Coronary artery (tissue), 2 donors: ENCODE measurements at places on chromosomes 11 and 22.

DNA sequence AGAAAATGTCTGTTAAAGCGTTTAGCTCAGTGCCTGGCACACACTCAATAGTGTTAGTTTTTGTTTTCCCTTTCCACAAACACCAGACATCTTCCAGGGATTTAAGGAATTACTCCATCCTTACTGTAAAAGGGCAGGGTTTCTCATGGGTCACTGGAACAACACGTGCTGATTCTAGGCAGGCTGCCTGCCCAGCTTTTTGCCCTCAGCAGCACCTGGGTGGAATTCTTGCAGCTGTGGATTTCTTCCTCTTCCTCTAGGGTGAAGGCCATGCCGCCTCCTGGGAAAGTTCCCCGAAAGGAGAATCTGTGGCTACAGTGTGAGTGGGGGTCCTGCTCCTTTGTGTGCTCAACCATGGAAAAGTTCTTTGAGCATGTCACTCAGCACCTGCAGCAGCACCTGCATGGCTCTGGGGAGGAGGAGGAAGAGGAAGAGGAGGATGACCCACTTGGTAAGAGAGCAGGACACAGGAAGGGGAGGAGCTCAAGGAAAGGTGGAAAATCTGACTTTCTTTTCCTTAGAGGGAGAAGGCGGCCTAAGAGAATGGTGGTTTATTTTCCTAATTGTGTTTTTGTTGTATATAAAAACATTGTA, 5.4 kb downstream of the HINFP start:
- DNase-seq, result no peak

GRCh38 chr11:119341222-119342022, 739 bp upstream of the C1QTNF5 start:
- DNase-seq, result peak; percentile 71

DNA sequence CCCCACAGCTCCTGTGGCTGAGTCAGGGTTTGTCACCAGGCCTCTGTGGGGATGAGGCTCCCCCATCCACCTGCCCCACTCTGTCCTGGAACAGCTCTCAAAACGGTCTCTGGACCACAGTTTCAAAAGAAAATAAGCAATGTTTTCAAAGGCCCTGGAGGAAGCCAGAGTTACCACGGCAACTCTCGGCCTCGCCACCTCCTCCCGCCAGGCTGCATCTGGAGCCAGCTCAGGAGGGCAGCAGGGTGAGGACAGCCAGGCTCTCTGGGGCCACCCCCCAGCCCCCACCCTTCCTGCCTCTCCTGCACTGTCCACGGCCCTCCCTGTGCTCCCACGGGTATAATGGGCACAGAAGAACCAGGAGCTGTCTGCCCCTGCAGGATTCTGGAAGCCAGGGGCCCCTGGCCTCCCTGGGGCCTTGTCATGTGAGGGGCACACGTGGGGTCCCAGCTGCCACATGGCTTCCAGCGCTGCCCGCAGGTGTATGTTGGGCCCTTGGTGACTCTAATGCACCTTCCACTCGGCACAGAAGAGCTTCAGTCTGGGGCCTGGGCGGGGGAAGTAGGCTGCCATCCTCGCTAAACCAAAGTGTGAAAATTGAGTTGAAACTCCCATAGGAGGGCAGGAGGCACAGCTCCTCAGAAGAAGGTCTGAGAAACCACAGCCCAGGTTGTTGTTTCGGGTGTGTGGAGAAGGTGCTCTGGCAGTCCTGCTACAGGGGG, 10.3 kb downstream of the CD81 start:
- DNase-seq, result no peak

GRCh38 chr11:87466223-87466622, 428.5 kb downstream of the TMEM135 start:
- no peak for DNase-seq

- no peak for DNase-seq
Observed at GRCh38 chr11:69696749-69697468, 6.9 kb downstream of the FGF19 start.

DNA sequence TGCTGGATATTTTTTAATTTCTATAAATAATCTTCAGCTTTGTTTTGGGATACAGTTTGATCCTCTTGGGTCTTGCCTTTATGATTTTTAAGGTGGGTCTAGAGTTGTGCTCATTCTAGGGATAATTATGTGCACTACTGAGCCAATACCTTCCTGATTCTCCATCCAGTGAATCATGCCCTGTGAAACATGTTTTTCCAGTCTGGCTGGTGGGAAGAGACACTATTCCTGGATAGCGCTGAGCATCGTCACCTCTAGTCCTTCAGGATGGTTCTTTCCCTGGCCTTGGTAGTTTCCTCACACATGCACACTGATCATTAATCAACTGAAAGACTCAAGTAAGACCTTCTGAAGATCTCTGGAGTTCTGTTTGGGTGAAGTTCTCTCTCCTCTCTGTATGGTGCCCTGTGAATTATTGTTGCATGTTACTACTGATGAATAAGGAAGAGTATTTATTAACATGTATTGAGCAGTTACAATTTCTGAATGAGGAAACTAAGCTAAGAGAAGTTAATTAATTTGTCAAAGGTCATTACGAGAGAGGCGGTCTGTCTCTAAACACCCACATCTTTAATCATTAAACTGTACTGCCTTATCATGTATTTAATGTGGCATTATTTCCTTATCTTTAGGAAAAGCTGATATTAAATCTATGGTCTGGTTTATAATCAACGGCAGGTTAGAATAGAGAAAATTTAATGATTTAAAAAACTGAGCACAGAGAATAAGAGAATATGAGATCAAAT, 39.1 kb upstream of the LIPT2 start:
- DNase-seq, result no peak

DNA sequence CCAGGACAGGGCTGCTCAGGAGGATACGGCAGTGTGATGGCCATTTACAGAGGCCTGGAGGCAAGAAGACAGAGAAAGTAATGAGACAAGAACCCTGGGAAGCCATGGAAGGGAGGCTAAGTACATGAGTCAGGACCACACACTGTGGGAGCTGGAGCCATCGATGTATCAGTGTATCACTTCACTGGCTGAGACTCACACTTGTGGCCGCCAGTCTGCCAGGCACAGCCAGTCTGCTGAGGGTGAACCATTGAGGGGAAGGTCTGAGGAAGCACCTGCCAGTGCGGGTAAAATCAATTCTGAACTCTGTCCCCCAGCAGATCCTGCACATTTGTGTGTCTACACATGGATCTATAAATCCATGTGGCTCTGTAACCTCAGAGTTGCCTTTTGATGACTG, 195.6 kb downstream of the GRIK4 start:
- no peak for DNase-seq

GRCh38 chr11:76628408-76628947, 42.1 kb downstream of the LRRC32 start:
- no peak for DNase-seq

DNA sequence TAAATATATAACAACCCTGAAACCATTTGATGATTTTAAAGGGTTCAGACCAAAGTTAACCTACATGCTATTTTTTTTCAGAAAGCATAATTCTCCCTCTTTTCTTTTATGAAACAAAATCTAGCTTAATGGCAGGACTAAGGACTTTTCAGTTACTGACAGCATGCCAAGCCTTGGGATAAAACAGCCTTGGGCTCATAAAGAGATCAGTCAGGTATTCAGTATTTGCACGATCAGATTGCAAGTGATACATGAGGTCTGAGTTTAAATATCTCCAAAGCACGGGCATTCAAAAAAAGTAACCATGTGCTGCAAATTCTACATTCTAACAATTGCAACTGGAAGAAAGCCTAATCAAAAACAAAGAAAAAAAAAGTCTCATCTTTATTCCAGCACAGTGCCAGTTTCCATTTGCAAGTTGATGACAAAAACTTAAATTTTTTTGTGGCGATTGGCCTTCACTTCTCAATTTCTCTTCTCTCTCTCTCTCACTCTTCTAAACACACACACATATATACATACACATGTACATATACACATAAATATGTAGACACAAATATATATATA, 60.1 kb downstream of the CTSC start:
- DNase-seq, result no peak

- DNase-seq, result no peak
Observed at GRCh38 chr22:16563555-16564520, 28.8 kb downstream of the CCT8L2 start.

DNA sequence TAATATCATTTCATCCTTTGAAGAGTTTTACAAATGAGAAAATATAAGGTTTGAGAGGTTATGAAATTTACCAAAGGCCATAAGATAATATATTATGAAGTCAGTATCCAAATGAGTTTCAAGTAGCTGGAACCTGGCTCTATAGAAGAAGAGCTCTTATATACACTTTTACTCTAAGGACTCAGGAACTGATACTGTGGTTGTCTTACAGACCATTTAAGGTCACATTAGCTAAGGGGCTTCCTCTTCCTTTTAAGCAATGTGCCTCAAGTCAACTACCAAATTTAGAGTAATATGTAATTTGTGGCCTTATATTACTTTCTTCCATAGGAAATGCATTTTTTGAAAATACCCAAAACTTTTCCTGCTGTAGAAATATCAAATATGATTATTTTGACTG, 369.3 kb downstream of the DLG2 start:
- DNase-seq, result no peak

DNA sequence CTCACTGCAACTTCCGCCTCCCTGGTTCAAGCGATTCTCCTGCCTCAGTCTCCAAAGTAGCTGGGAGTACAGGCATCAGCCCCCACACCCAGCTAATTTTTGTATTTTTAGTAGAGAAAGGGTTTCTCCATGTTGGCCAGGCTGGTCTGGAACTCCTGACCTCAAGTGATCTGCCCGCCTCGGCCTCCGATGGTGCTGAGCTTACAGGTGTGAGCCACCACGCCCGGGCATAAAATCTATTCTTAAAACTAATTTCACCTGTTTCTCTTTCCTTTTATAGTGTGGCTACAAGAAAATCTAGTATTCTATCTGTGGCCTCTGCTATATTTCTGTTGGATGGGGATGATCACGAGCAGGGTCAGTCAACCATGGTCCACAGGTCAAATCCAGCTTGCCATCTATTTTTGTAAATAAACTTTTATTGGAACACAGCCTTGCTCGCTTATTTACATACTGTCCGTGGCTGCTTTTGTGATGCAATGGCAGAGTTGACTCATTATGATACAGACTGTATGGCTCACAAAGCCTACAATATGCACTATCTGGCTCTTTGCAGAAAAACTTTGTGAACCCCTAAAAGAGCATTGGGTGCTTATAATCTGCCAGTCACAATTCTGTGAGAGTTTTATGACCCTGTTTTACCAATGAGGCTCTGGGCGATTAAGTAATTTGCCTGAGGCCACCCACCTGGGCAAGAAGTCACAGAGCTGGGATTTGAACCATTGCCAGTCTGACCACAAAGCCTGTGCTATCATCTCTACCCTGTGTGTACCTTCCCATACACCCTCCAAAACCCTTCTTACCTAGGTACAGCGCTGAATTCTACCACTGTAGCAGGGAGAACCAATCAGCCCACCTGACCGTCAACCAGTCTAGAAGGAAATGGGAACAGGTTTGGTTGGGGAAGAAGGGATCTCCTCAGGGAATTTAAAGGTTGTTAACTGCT, 28.3 kb downstream of the SLC1A2 start:
- DNase-seq, result no peak

DNA sequence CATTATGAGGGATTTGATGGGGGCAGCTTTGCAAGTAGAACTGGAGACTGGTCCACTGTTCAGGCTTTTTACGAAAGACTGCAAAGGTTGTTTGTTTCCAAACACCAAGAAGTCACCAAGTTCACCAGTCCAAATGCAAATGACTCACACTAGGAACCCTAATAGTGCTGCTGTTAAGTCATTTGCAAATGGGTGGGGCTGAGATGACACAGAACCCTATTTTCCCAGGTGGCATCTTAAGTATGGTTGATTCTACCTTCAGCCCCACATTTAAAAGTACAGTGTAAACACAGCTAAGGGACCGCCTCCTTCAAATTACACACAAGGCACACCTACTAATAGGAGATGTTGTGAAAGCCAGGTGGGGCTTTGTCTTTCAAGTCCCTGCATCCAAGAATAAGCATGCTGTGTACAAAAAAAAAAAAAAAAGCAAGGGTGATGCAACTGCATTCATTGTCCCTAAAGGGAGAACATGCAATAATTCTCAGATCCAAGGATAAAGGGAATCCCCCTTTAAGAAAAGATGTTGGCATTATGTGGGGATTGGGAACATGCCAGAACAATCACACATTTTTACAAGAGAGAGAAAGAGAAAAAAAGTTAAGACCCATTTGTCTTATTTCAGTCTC, 27.3 kb downstream of the BDNF start:
- DNase-seq, result no peak

- no peak for DNase-seq
Observed at GRCh38 chr11:116136987-116137674, 632.9 kb upstream of the CADM1 start.

- no peak for DNase-seq
Observed at GRCh38 chr11:32141745-32142546, 51.1 kb downstream of the RCN1 start.

- peak; percentile 64 for DNase-seq
Observed at GRCh38 chr11:76810151-76810853, 27.1 kb downstream of the TSKU start.

DNA sequence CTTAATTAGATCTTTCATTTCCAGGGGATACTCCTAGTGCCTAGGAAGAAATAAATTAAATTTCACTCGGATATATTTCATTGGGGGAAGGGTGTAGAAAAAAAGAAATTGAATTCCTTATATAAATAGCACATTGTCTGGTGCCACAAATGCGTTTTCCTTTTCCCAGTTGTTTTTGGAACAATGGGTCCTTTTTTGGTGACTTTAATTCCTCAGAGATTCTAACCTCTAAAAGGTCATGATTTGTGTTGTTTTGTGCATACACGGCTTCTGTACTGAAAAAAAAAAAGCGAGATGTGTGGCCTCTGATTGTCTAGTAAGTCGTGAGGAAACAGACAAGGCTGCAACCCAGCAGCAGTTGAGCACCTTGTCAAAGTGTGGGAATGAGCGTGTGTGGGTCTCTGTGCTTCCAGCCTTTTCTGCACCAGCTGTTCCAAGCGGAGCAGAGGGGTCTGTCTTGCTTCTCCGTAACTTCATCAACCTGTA, 64.5 kb upstream of the CRTAM start:
- no peak for DNase-seq

DNA sequence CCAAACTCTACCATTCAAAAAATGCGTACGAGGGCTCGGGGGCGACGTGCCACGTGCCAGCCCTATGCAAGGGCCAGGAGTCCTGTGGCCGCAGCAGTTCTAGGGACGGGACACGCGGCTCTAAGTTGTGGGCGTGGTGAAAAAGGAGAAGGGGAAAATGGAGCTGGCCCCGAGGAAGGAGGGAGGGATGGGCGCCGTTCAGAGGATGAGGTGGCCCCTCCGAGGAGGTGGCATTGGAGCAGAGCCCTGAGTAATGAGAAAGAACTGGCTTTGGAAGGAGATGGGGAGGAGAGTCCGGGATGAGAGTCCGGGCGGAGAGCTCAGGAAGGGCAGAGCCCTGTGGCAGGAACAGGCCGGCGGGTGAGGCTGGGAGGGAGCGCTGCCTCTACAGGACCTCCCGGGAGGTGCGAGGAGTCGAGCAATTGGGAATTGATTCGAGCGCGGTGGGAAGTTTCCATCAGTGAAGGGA, 21.0 kb downstream of the OTUB1 start:
- DNase-seq, result no peak

DNA sequence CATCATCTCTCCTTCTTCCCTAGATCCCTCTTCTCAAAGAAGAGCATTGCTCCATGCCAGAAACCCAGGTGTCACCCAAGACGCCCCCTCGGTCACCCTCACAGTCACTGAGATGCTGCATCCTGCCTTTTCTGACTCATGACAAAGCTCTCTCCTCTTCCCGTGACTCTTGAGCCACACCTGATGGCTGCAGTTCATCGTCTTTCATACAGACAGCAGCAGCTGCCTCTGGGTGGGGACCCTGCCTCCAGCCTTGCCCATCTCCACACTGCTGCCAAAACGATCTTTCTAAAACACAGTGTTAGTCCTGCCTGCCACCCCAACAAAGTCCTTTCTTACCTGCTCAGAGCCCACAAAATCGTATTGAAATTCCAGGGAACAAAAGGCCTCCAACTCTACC, 44.8 kb downstream of the BUD13 start:
- no peak for DNase-seq

GRCh38 chr11:43802509-43802908, 78.1 kb upstream of the ALKBH3 start:
- no peak for DNase-seq
